ENCODE measurements at places on chromosomes 2 and 18.

DNA sequence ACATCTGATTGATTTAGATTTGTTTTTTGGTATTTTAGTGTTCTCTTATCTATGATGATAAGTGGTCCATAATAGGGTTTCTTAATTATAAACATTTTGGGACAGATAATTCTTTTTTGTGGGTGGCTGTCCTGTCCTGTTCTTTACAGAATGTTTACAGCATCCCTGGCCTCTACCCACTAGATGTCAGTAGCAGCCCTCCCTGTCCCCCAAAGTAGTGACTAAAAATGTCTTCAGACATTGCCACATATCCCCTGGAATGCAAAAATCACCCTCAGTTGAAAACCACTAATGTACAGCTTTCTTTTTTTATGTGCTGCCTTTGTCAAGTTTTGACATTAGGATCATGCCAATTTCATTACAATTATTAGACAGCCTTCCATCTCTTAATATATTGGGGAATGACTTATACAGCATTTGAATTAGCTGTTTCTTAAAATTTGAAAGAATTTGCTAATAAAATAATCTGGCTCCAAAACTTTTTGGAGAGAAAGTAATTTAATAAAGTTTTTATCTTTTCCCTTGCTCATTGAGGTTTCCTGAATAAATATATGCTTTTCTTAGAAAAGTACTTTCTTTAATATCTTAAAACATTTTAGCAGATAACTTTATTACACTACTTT, 19.5 kb downstream of the WIPF1 start:
- DNase-seq = no peak

- DNase-seq = no peak
These were observed 1.5 kb upstream of the AMMECR1L start for GRCh38 chr2:127887082-127887775.

DNA sequence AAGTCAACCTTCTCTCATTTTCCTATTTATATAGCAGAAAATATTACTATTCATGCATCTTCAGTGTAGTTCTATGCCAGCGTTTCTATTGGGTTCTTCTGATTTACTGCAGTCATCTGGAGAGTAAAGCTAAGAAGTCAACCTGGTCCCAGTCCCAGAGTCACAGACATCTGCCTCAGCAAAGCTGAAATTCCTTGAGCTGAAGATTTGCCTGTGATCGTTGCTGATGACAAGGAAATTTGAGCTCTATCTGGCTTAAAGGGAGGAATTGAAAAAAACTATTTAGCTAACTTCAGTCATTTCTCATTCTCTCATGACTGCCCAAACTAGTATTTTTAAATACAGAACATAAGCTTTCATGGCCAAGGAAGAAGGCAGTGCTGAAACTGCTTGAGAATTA, 45.7 kb downstream of the RND3 start:
- no peak for DNase-seq

- DNase-seq = peak; percentile 26
These were observed 25.8 kb downstream of the SPEG start for GRCh38 chr2:219460424-219460926.

GRCh38 chr2:109700680-109701274, 86.6 kb downstream of the SOWAHC start:
- no peak for DNase-seq

DNA sequence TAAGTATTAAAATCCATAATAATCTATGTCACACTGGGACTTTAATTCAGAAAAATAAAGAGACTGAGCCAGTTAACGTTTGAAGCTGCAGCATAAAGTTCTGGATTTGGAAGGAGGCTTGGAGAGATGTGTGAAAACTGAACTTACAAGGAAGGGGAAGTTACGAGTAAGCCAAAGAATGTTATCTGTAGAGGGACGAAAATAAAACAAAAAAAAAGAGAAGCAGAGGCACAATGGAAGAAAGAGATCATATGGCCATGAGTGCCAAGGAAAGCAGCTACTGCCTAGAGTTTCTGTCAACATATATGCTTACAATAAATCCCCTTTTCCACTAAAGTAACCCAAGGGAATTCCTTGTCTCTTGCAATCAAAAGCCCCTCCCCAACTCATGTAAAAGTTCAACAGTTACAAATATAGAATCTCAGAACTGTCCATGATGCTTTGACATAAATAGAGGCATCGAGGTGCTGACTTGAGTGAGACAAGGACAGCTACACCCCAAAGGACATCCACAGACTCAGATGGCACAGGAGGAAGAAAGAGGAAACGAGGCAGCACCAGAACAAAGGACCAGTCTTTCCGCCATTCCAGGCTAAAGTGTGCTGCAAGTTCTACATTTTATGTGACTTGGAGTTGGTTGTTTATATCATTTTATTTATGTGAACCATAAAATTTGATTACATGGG, 16.1 kb upstream of the ARL5A start:
- DNase-seq = no peak

- DNase-seq = no peak
These were observed 262.7 kb upstream of the FSIP2 start for GRCh38 chr2:185475914-185476313.

GRCh38 chr2:55010149-55010591, 40.1 kb downstream of the RTN4 start:
- DNase-seq = no peak

DNA sequence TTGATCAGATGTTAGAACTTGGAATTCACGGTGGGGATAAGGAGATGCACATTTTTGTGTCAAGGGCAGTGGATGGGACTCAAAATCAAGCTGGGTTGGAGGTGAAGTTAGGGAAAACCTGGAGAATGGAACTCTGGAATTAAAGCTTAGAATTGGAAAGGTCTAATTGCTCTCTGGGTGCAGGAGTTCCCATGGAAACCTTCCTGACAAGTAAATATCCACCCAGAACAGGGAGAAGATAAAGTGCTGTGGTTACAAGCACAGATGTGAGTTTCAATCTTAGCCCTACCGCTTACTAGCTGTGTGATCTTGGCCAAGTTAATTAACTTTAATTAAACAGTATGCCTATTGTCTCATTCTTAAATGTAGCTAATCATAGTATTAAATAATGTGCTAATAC, 71.3 kb upstream of the TCF7L1 start:
- no peak for DNase-seq

GRCh38 chr2:168896783-168897182, 4.3 kb upstream of the G6PC2 start:
- no peak for DNase-seq

DNA sequence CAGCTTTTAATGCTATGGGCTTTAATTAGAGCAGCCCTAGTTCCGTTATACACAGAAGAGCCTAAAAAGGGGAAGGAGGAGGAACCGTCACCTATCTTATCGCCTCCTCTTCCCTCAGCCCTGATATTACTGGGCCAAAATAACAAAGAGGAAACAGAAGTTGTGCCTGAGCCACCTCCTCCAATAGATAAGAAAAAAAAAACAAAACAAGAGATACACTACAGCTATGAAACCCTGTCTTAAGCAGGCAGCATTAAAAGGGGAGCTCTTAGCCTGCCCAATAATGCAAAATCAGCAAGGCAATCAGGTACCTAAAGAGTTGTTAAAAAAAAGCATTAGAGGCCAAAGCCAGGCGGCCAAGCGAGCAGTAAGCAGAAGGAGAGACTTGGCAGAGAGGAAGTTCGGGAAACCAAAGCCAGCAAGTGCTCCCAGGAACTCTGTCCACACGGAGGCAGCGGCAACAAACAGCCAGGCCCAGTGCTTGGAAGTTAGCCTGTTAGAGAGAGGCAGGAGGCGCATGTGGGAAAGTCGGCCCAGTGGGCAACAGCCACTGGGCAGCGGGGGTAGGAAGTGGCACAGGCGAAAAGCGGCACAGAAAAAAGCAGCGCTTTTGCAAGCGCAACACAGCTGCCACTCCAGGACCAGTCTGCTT, 41.8 kb upstream of the PDK1 start:
- peak; percentile 4 for DNase-seq

DNA sequence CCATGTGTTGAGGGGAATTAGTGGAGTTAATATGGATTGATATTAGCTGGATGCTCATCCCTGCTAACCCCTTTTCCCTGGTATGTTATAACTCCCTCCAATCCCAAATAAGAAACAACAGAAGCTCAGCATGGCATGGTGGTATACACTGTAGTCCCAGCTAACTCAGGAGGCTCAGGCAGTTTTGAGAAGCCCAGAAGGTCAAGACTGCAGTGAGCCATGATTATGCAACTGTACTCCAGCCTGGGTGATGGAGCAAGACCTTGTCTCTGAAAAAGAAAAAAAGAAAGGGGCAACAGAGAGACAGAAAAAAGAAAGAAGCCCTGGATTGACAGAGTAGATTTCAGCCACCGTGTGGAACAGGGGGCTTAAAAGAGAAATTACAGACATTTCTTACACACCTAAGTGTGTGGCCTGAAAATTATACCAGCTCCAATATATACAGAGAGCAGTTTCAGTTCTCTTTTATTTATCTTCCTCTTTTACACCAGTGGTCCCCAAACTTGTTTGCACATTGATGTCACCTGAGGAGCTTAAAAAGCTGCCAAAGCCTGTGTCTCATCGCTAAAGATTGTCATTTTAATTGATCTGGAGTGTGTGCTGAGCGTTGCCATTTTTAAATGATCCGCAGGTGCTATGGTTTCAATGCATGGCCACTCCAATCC, 203.6 kb downstream of the UBE2E3 start:
- DNase-seq = no peak

DNA sequence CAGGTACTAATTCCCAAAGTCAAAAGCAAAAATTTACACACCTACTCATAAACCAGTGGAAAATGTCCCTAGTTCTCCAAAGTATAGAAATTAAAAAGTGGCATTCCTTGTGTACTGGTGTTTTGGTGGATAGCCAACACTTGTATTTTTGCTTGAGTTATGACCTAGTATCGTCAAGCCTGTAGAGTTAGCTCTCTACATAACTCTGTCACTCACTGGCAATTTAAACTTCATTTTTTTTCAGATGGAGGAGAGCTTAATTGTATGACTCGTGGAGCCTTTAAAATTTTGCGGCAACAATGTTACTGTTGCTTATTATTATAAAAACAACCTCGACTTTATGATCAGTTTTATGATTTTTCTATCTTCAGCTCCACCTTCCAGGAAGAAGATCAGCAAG, 58.7 kb downstream of the ITGB6 start:
- no peak for DNase-seq

DNA sequence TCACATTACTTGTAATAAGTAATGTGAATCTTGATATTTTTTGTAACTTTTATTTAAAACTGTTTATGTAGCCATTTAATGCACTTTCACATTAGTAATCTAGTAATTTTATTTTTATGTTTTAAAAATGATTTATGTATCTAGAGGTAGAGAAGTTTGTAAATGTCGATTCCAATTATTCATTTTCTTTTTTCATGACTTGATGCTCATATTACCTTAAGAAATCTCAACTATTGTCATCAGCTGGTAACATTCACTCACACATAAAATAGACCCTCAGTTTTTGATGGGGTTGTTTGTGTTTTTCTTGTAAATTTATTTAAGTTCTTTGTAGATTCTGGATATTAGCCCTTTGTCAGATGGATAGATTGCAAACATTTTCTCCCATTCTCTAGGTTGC, 351.7 kb upstream of the CDH7 start:
- DNase-seq = no peak

GRCh38 chr2:104793966-104794365, 59.9 kb upstream of the POU3F3 start:
- no peak for DNase-seq

- no peak for DNase-seq
These were observed 28.8 kb upstream of the EVA1A start for GRCh38 chr2:75589391-75590105.

GRCh38 chr2:205747829-205748386, 65.6 kb downstream of the NRP2 start:
- no peak for DNase-seq

DNA sequence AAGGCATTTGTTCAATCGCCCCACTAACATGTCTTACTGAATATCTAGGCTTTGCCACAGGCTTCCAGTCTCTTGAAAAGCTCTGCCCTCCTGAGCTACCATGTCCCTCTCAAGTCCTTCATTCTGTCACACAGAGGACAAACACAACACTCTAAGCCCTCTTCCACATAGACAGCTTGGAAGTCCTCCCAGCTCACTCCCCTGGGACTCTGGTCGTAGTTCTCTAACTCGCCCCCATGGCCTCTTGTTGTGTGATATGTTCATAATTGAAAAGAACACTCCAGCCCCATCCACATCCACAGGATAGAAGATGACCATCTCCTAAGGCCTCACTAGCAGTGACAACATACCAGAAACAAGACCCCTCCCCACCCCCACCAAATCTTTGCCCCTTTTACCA, 37.9 kb downstream of the BUB1 start:
- no peak for DNase-seq

- no peak for DNase-seq
These were observed 91.9 kb upstream of the KLHL29 start for GRCh38 chr2:23293063-23293462.

DNA sequence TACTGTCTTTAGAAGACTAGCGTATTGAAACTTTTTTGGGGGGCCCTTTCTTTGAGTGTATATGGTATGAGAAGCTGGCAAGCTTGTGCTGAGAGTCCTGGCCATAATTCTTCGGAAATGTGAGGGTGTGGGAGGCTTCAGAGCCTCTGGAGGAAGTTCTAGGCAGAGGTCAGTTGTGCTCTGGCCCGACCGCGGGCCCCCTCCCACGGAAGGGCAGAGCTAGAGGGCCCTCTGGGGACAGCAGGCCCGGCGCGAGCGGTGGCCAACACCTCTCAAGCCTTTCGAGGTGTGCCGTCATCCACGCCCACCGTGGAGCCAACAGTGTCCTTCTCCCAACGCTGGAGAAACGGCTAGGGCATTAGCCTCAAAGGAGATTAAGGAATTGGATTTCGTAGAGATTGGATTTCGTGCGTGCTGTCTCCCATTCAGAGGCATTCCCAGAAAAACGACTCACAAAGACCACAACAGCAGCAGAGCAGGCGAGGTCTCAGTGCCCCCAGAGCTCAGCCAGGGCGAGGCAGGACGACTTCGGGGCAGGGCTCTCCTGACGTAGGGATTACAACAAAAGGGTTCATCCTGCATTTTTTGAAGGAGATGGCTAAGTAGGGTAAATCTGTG, 2.2 kb upstream of the MTCL1 start:
- no peak for DNase-seq

GRCh38 chr2:2326068-2327040, 4.7 kb downstream of the MYT1L start:
- DNase-seq = no peak

DNA sequence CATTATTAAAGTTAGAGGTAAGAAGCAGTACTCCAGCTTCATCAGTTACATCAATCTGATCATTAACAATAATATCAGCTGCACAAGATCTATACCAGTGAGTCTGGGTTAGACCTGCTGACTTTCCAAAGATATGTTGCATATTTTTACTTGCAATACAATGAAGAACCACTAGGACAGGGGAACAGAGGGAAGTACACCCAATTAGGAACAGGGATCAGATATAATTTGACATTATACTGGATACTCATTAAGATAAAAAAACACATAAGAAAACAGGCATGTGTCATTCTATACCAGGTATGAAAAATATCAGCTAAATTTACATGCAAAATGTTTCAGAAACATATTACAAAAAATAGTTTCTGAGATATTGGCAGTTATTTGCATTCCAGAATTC, 995.1 kb upstream of the DDX18 start:
- no peak for DNase-seq

DNA sequence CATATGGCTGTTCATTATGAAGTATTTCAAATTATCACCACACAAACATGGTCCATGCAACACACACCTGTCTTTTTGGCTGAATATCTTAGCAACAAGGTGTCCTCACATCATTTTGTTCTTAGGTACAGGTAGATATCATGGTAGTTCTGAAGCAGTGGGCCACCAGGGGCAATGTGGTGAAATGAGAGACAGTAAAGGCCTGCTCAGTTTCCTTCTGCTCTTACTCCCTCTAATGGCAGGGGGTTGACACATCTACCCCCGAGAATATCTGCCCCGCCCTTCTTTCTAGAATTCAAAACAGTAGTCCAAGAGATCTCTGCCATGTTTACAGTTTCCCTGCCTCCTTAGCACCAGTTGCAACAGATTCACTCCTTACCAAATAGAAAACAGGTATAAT, 147.0 kb upstream of the KLHL14 start:
- DNase-seq = no peak
